ENCODE measurements at places on chromosomes 7 and 10.

GRCh38 chr10:29675984-29676383, 41.2 kb upstream of the SVIL start:
- no peak for DNase-seq

- DNase-seq = no peak
These were observed 595 bp downstream of the TBL2 start for GRCh38 chr7:73577627-73578341.

- no peak for DNase-seq
These were observed 752 bp downstream of the KLF14 start for GRCh38 chr7:130732980-130733930.

- no peak for DNase-seq
These were observed 50.4 kb downstream of the ADRA2A start for GRCh38 chr10:111127081-111127848.

GRCh38 chr10:111082102-111082975, 5.5 kb downstream of the ADRA2A start:
- no peak for DNase-seq

GRCh38 chr7:92626281-92626809, 36.2 kb upstream of the FAM133B start:
- no peak for DNase-seq

DNA sequence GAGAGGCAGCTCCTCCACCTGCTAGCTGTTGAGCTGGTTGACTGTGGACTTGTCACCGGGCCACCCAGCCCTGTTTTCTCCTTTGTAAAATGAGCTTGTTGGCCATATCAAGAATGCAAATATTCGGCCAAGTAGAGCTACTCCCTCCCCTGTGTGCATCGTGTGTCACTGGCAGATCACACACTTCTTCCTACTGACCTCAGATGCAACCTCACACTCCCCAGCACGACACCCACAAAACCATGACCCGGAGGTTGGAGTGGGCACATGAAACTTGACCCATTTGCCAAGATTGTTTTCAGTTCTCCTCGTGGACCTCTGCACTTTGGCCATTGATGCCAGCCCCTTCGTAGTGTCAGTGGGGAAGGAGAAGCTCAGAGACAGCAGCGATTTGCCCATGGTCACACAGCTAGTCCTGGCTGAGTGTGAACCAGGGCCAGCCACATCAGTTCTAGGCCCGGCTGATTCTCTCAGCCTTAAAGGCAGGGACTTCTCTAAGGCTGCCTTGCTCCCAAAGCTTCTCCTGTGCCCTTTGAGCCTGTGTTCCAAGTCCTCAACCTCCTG, 101.1 kb downstream of the CDH23 start:
- DNase-seq = no peak

DNA sequence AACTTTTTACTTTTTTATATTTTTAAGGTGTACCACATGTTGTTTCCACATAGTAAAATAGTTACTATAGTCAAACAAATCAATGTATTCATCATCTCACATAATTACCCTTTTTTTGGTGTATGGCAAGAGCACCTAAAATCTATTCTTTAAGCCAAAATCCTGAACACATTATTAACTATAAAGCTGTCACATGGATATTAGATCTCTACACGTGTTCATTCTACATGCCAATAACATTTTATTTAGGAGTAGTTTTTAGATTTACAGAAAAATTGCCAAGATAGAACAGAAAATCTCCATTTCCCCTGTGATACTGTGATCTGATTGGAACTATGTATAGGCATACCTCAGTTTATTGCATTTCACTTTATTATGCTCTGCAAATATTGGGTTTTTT, 137.1 kb downstream of the SH2D4B start:
- DNase-seq = no peak

- no peak for DNase-seq
These were observed 27.6 kb upstream of the NANOS1 start for GRCh38 chr10:119001717-119002500.

DNA sequence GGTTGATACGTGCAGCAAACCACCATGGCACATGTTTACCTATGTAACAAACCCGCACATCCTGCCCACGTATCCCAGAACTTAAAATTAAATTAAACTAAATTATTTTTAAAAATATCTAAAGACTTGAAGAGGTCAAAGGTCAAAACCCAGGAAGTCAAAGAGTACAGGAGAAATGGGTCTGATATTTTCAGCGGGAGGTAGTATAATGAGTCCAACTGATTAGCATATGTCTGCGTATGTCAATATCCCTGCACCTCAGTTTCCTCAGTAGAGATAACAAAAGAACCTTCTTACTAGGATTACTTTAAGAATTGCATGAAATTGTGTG, 133.0 kb downstream of the TMEM26 start:
- no peak for DNase-seq

- DNase-seq = no peak
These were observed 12.2 kb downstream of the TRPV6 start for GRCh38 chr7:142873281-142873784.

DNA sequence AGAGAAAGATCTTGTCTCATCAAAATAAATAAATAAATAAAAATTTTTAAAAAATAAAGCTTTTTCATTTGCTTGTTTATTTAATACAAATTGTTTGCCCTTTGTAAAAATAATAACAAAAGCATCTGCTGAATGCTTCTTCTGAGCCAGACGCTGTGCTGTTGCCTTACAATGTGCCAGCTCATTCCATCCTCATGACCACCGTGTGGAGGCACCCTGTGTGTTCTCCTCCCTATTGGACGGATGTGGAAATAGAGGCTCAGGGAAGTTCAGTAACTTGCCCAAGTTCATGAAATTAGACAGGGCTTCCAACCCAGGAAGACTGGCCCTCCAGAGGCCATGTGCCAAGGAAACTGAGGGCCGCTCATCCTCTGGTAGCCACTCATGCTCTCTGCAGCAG, 120.6 kb downstream of the SH3PXD2A start:
- DNase-seq = no peak

- DNase-seq = no peak
These were observed 42.7 kb downstream of the LRRC18 start for GRCh38 chr10:48896756-48897440.

DNA sequence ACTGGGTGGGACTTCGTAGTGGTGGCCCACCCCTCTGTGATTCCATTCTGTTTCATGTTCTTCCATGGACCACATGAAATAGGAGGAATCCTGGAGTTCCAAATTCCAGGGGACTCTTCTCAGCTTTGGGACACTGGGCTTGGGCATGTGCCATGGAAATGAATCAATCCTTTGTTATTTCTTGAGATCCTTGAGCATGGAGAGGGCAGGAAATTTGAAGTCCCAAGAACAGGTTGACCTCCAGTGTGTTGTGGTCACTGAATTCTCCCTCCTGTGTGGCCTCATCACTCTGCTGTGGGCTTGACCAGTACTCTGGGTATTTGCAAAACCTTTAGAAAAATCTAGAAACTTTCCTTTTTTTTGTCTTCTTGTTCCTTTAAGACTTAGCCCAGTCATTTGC, 22.7 kb downstream of the TACR2 start:
- no peak for DNase-seq

DNA sequence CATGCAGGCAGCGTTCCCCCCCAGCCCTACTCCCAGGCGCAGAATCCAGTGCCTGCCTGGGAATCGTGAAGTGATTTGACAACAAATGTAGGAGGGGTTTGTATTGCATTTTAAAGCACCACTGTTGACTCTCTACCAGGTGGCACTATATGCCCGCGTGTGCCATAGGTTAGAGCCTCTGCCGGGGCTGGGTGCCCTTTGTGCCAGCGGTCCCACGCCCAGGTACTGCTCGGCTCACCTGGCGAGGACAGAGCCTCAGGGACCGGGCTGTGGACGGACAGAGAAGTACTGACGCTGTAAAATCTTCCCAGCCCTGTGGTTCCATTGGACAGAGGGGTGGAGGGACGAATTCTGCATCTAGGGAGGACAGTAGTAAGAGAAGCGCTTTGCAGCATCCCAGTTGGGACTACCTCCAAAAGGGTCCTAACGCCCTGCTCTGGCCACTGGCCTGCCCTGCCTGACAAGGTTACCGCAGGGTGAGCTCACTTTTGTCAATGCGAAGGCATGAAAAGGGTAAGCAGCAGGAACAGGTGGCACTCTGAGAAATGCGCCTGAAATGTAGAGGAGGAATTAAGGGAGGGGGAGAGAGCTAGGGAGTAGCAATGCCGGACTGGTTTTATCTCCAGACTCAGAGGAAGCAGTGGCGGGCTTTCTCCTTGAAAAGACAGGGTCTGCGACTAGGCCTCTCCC, 788 bp upstream of the CACNA2D1 start:
- DNase-seq = no peak

GRCh38 chr10:58467931-58468635, 44.6 kb upstream of the BICC1 start:
- no peak for DNase-seq

DNA sequence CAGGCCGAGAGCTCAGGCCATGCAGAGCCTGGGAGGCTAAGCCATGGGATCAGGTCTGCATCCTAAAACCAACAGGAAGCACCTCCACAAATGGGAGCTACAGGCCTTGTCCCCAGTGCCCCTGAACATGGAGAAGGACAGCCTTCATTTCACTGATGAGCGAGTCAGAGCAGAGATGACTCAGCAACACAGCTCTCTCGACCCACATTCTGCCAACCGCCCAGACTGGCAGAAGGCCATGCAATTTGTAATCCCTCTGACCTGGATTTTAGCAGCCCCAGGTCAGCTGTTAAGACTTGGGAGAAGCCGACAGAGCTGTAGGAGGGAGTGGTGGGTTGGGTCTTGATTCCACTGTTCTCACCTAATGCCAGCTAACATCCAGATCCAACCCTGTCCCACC, 25.5 kb downstream of the VOPP1 start:
- DNase-seq = no peak

DNA sequence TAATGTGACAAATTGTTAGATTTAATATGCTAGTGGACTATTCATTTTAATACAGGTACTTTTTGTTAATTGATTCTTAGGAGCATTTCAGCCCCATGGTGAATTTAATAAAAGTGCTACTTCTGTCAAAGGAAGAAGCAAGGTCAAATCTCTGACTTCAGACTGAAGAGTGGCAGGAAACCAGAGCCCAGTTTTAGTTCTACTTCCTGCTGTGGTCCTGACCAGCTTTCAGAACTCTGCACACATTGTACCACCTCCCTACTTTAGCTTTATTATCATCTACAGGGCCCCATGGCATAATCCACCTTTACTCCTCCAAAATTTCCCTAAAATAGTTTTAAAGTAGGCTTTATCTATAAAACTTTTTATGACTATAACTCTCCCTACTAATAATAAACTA, 33.7 kb downstream of the CTTNBP2 start:
- no peak for DNase-seq

DNA sequence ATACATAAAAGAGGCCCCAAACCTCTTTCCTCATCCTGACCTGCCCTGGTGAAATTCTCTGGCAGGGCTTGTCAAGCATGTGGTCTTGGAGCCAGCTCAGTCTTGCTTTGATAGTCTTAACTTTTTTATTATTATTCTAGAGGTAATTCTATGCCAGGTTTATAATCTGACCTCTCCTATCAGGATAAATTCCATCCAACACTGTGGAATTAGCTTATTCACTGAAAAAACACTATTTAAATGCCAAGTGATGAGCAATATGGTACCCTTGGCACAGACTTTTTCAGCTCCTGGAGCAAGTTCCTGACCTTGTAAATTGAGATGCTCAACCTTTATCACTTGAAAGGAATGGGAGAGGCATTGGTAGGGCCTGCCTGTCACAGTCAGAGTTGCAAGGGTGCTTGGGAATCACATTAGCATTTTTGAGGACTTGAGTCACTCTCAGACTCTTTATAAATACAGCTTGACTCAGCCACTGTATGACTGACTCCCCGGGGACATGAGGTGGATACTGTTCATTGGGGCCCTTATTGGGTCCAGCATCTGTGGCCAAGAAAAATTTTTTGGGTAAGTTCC, at the start of gene CPA4:
CPA4 (plus strand) TSS at position 480 of the 576 bp plus-strand sequence; CDS start at position 500, 20 bp downstream.
- DNase-seq = no peak

- no peak for DNase-seq
These were observed 76.9 kb upstream of the KMT2C start for GRCh38 chr7:152512706-152513105.

GRCh38 chr7:111029574-111030251, 61.2 kb upstream of the LRRN3 start:
- DNase-seq = no peak

Data from iPS DF 6.9 (cell line).